Stimulated activated CD8-positive, alpha-beta memory T cell treated with anti-CD3 and anti-CD28 coated beads, Interleukin-4, amount 100 ng/mL, for 4 hours (primary cell): ENCODE measurements at places on chromosomes 11 and 22.

DNA sequence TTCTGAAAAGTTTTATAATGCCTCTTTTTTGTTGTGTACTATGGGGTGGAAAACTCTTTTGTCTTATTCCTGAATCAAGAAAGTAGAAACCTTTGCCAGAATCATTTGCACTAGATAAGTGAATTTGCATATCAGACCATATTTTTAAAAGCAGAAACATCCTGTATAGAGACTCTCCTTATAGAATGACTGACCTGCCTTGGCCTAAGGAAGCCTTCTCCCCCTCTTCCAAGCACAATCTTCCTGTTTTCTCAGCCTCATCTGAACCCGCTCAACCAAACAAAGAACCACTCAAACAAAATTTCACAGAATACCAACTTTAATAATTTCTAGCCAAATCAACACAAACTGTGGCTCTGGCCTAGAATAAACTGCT is 60.3 kb downstream of the SIK3 start:
- DNase-seq = no peak

- DNase-seq = no peak
These were observed 811.5 kb upstream of the ANO3 start for GRCh38 chr11:25520459-25520858.

GRCh38 chr22:45211435-45211834 is 29.3 kb downstream of the KIAA0930 start:
- no peak for DNase-seq

DNA sequence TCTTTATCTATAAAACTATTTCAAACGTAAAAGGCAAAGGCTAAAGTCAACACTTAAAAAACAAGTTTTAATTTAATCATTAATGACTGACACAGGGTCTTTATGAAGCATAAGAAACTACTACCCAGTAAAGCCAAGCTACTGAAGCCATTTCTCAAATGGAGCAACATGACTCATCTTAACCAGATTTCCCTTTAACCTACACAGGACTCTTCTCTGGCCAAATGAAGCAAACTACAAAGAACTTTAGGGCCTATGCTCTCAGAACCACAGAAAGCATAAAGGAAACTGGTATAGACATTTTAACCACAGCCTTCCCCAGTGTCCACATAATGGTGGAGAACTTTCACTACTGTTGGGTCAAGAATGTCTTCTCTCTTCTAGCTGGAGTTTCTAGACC is 34.7 kb downstream of the ALG9 start:
- no peak for DNase-seq

GRCh38 chr11:73413256-73413655 is 37.1 kb downstream of the RELT start:
- DNase-seq = no peak

- no peak for DNase-seq
These were observed 140.0 kb upstream of the POU2AF2 start for GRCh38 chr11:111105566-111105965.

DNA sequence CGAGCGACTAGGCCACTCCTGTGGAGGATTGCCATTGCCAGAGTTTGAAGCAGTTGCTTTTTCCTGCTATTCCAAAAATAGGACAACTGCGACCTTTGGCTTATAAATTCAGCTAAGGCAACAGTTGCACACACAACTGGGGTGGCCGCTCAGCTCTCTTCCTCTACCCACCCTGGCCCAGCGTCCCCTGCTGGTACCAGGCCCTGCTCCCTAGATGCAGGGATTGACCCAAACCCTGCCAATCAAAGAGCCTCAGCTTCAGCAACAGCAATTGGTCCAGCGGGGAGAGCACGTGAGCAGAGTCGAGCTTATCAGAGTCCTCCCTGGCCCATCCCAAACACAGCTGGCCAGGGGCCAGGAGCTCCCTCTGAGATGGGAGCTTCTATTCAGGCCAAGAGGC is 22.0 kb upstream of the CABP2 start:
- no peak for DNase-seq

GRCh38 chr11:119891055-119891768 is 162.2 kb upstream of the NECTIN1 start:
- no peak for DNase-seq

DNA sequence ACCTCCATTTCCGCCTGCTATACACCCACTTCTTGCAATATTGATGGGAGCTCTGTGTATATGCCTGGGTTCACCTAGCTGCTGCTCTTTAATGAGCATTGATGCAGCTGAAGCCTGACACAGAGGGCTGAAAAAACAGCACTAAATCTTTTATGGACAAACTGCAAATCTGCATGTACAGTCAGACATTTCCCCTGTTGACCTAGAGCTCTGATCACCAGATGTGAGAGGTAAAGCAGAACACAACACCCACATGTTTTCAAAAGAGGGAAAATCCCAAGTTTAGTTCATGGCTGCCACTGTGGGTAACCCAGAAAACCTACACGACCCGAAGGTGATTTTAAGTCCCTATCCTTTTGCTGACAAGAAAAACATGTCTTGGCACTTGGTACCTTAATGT is 303.0 kb upstream of the PITPNB start:
- DNase-seq = no peak

DNA sequence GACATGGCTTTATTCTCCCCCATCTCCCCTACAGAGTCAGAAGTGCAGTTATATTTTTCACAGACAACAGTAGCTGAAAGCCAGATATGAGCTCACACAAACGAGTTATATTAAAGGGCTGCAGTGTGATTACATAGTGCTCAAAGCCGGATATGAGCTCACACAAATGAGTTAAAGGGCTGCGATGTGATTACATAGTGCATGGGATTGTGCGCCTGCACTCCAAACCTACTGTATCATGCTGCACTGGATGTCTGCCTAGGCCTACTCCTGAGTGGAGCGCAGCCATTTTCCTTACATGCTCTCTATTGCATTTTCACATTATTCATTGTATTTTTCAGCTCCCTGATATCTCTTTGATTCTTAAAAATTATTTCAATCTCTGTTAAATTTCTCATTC is 414.6 kb upstream of the LARGE1 start:
- no peak for DNase-seq

DNA sequence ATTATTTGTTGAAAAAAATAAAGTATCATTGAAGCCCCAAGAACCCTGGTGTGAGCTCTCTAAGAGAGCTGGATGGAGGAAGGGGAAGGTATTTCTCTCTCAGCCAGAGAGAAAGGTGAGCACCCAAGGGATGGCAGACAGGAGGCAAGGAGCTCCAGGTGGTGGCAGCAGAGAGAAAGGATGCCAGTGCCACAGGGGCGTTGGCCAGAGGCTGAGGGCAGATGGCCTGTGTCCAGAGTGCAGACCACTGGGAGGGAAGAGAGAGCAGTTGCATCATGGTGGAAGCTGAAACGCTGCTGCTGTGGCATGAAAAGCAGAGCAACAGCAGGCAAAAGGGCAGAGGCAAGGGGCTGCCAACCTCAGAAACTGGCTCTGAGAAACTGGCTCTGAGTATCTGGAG is 8.5 kb downstream of the SPON1 start:
- DNase-seq = no peak
